AG04450 (cell line): ENCODE measurements at places on chromosomes 3 and 15. TPM values are rescaled to one million over a fixed set of nuclear protein-coding genes. Genes with fewer than 3 reads are reported as not detected.

DNA sequence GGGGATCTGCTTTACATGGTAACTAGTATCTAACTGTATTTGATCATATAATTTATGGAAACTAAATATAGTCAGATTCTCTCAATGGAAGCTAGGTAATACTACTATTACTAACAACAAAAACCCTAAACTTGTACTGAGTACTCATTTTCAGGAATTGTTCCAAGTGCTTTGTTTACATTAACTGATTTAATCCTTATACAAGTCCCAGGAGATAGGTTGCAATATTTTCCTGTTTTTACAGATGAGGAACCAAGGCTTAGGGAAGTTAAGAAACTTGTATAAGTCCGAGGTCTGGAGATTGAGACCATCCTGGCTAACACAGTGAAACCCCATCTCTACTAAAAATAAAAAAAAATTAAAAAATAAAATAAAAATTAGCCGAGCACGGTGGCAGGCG is 7.5 kb upstream of the MTHFS start:
- DNase-seq: no peak

The NEK4 gene
- 13.4 and 14.4 TPM in 2 replicates for polyA plus RNA-seq

The C3orf33 gene
- polyA plus RNA-seq: 2.5 and 2.9 TPM in 2 replicates

The ADGRG7 gene
- polyA plus RNA-seq: not detected in 2 replicates

- DNase-seq: no peak
Observed at GRCh38 chr3:54034971-54035370, 87.4 kb upstream of the CACNA2D3 start.

GRCh38 chr3:188868803-188869202 is 303.0 kb upstream of the TPRG1 start:
- no peak for DNase-seq

The RAD51 gene
- polyA plus RNA-seq: 5.1 and 6.0 TPM in 2 replicates

DNA sequence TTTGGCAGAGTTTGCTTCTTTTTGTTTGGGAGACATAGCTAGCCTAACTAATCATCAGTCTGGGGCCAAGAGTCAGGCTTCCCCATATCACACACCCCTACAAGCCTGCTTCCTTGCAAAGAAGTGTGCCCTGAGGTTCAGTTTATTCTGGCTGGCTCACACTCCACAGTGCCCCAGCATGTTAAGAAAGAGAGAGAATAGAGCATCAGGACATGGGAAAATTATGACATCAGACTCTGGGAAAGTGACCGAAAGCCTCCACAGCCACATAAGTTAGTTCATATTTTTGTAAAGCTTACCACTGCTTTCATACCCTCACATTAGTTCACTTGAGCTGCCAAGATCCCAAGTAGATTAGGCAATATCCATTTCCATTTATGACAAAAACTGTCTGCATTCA is 63.0 kb upstream of the CFAP161 start:
- DNase-seq: no peak

The MAP6D1 gene
- polyA plus RNA-seq: 5.2 and 6.1 TPM in 2 replicates

The GOLGA6L25 gene
- not detected in 2 replicates for polyA plus RNA-seq

- DNase-seq: no peak
Observed at GRCh38 chr15:35111861-35112260, 26.8 kb upstream of the NANOGP8 start.

The FANCI gene
- 9.2 and 13.2 TPM in 2 replicates for polyA plus RNA-seq

DNA sequence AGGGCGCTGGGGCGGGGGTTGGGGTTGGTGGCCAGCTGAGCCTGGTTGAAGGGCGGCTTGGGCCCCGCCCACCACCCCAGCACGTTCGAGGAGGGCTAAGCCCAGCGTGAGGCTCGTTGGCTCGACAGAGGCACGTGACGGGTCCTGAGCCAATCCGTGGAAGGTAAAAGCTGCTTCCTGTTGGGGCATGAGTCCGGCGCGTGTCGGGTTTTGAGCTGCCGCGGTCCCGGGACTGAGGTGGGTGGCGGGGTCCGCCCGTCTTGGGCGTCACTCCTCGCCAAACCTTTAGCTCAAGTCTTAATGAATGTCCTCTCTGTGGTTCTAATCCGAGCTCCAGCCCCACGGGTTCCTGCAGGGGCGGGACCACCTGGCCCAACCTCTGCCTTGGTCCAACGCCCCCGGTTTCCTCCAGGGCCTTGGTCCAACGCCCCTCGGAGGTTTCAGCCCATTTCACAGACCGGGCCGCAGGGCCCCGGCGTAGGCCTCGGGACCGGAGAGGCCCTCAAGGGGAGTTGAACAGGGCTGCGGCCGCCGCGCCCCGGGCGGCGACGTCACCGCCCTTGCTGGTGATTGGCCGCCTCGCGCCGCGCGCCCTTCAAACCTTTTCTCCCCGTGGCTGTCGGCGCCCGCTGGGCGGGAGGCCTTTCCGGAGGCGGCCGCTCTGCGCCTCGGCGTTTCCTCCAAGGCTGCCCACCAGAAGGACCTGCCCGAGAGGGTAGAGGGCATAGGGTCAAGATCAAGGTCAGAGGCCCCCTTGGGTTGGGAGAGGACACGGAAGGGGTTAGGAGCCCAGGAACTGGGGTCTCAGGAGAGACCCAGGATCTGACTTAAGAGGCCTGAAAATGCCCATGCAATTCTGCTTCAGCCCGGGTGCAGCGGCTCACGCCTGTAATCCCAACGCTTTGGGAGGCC is at the start of gene RCCD1:
RCCD1 (plus strand) TSS at position 173 of the 912 bp plus-strand sequence. CDS start 1,851 bp downstream, outside the sequence.
- peak; percentile 84 for DNase-seq

The GABRR3 gene
- not detected in 2 replicates for polyA plus RNA-seq

GRCh38 chr3:168618827-168619470 is 523.2 kb upstream of the GOLIM4 start:
- no peak for DNase-seq

The NOP10 gene
- polyA plus RNA-seq: 262 and 363 TPM in 2 replicates

GRCh38 chr3:19165654-19166053 is 17.3 kb downstream of the KCNH8 start:
- no peak for DNase-seq
